ENCODE measurements at places on chromosomes 5 and 9.

DNA sequence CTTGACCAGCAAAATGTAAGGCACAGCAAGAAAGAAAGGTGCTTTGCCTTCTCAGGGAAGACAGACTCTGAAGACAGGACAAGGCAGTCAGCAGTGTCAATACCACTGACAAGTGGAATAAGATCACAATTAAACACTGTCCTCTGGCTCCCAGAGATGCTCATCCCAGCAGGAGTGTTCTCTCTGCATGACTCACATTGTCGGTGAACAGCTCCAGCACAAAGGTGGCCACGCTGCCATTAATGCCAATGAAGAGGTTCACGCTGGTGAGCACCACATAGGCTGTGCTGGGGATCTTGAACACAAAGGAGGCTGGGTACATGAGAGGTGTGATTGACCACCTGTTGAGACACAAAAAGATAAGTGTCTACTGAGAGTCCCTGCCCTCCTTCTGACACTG, 31.9 kb downstream of the NIPSNAP3B start:
- DNase-seq: no peak

DNA sequence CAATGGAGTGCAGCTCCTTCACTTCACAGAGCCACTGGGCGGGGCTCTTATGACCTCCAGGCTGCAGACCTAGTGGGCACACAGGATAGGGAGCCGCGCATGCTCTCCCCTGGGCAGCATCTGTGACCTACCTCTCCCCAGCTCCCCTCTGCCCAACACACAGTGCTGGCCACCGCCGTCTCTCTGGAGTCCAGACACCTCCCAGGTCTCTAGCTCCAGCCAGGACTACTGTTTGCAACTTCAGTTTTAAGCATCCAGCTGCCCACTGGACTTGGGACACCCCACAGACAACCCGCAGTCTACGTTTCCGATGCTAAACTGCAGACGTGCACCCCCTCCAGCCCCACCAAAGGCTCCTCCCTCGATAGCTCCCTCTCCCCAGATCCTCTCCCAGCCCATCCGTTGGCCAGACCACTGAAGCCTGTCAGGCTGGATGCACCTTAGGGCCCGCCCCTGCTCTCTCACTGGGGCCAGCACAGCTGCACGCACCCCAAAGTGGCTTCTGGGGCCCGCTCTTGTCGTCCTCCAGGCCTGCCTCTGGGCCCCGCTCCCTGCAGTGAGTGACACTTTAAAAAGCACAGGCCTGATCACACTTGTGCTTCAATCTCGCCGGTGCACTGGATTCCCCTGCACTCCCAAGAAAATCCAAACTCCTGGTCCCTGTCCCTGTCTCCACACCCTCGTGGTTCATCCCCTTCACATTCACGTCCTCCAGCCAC, 11.3 kb downstream of the FLT4 start:
- DNase-seq: no peak

GRCh38 chr9:128093011-128093410, 25.0 kb downstream of the SLC25A25 start:
- DNase-seq: no peak

DNA sequence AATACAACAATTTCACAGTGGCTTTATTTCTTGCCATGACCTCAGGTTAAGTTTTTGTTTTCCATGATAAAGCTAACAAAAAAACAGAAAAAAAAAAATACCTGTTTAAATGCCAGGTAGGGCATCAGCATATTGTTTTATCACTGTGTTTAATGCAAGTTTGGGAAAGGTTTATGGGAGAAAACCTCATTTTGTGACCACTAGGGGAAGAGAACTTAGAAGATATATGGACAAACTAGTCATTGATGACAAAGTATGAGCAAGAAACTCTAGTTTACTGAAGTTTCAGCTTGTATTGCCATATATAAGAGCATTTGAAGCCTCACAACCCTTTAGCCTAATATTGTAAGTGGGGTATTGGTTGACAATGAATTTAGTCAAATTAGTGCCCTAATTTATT, 1431.4 kb upstream of the CDH18 start:
- no peak for DNase-seq

GRCh38 chr5:30102185-30102584, 1091.3 kb upstream of the CDH6 start:
- DNase-seq: no peak

GRCh38 chr5:142015781-142016533, 3.1 kb upstream of the GNPDA1 start:
- no peak for DNase-seq

DNA sequence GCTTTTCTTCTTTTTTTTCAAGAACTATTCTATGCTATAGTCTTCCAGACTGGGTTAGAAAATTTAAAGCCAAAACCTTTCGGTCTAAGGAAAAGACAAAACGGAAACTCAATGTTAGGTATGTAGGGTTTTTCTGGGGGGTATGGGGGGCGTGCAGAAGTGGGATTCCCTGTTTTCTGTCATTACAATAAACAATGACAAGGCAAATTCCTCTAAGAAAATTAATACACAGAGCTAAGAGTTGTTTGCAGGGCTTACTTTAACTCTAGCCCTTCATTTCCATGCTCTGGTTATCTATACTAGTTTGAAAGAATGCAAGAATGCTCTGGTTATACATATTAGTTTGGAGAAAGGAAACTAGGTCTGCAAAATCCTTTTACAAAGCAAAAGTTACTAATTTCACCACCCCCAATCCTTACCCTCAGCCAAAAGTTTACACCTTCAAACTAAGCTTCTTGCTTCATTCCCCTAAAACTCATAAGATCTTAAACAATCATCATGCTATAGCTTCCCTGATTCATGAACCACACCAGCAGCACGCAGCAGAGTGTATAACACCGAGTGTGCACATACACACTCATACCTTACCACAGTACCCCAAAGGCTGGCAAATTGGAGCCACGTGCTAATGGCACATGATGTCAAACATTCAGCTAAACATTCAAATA, 89.1 kb upstream of the NR5A1 start:
- DNase-seq: no peak

GRCh38 chr5:10701567-10702039, 59.4 kb downstream of the DAP start:
- DNase-seq: no peak

DNA sequence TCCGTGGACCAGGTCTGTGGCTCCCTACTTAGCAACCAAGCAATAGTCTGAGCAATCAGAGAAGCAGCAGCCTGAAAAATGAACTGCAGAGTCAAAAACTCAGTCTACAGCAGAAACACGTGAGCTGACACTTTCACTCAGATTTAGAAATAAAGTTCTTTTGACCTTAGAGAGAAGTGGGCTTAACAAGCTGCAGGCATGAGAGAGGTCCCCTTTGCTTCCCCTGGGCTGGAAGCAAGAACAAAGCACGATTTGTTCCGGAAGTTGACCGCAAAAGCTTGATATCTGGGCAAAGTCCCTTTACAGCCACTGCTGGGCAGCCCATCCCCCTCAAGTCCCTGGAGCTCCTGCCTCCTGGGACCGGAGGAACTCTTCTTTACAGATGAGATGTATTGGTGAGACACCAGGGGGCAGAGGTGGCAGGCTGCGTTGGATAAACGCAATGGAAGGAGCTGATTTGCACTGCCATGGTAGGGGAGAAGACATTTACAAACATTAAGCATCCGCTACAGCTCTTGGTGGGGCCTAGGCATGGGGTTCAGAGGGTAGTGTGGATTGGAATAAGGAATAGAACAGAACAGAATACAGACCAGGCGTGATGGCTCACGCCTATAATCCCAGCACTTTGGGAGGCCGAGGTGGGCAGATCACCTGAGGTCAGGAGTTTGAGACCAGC, 5.8 kb upstream of the SOWAHA start:
- DNase-seq: no peak

DNA sequence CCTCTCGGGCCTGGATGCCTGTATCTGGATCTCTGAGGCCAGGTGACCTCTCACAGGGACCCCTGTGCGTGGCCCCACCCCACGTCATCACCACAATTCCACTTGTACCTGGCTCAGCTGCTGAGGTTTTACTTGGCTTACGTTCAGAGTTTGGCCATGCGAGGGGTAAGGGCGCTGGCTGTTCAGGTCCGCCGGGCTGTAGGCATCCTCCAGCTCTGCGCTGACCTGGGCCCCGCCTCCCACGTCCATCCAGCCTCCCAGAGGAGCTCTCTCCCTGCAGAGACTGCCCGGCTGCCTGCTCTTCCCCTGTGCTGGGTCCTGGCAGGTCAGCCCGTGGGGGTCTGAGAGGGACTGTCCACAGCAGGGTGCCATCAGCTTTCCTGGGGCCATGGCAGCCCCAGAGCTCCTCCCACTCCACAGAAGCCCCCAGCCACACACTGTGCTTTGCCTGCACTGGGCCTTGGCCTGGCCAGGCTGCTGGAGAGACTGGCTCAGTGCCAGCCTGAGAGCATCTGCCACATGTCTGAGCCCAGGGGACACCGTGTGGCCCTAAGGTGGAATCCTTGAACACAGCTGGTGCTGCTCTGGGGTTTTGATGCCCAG, 43.6 kb downstream of the SLC6A3 start:
- DNase-seq: peak; percentile 72

DNA sequence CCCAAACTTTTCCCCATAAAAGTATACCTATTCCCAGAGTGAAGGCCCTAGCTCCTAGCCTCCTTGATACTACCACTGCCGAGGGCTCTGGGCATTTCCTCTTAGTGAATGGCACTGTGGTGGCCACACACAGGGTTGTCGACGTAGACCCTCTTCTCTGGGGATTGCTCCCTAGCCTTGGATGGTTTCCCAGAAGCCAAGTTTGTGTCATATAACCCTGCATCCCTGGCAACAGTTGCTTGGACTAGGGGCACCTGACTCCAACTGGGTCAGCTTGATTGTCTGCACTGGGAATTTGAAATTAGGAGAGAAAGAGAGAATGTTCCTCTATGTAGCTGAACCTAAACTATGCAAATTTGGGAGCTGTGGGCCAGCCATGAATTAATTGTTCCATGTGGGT, 32.3 kb upstream of the KIF2A start:
- no peak for DNase-seq

- no peak for DNase-seq
Measured at GRCh38 chr5:52531105-52531504, 256.6 kb upstream of the ITGA1 start.
